ENCODE measurements at places on chromosomes 4 and X.

DNA sequence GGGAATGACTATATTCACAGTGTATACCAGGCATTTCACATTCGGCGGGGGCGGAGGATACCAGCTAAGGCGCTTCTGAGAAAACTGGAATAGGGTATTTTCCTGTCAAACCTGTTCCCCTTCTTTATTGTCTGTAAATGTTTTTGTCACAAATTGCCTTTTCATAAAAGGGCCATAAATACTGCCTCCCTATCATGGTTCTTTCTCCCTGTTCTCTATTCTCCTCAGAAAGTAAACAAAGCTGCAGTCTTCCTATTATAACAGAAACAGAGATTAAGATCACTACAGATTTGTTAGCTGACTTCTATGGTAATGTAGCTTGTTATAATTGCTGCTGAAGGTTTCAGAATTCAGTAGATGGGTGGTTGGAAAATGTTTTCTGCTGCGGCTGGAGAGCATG is 32.2 kb downstream of the MID2 start:
- no peak for DNase-seq

DNA sequence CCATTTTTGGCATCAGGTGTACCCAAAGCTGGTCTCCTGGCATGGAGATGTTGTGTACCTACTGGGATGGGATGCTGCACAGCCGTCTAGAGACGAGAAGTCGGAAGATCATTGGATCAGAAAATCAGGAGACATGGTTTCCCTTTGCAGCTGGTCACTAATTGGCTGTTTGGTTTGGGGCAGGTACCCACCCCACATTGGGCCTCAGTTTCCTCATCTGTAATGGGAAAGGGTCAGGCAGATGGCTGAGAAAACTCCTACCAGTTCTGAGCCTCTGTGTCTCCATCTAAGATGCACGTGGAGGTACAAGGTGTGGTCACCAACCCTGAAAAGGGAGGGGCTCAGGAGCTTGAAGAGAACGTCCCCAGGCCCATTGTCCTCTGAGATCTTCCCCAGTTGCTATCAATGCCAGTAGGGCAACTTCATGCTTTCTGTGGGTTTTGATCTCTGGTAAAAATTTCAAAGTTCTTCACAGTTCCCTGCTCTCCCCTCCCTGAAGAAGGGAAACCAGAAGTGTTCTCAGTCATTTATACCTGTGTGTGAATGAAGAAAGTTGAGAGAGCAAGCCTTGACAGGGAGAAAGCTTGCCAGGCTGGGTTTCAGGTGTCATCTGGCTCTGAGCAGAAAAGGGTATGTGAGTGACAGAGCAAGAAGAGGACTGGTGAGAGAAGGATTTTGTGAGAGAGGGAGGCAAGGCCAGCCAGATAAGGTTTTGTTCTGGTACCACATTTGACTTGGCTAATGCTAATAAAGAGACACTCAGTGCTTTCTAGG is 15.1 kb downstream of the TSC22D3 start:
- DNase-seq, result no peak

- DNase-seq, result no peak
These were observed 17.2 kb downstream of the FAM13A start for GRCh38 chr4:89039730-89040338.

DNA sequence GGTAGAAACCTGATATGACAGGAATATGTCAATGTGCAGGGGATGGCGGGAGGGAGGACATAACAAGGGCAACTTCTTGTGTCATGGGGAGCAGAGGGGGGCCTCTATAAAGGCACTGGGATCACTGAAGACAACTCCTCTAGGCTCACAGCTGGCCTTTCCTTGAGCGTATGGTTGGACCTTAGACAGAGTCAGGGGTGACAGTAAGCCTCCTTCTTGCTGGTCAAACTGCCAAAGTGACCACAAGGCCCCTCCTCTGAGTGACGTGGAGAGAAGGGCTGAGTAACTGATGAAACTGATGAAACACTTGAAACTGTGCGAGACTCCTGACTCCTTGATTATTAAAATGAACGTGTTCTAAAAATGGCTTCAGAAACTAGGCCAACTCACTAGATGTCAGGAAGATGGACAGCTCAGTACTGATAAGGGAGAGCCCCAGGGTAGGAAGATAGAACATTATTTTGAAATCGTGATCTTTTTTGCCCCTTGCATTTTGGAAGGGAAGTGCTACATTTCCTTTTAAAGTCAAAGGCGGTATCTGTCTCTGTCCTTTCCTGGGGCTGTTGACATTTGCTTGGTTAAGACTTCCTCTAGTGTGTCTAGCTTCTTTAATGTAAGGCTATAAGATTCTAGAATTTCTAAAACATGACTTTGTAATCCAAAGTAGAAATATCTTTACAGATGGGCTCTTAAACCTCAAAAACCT is 1.6 kb downstream of the RAB33A start:
- DNase-seq, result peak; percentile 18

DNA sequence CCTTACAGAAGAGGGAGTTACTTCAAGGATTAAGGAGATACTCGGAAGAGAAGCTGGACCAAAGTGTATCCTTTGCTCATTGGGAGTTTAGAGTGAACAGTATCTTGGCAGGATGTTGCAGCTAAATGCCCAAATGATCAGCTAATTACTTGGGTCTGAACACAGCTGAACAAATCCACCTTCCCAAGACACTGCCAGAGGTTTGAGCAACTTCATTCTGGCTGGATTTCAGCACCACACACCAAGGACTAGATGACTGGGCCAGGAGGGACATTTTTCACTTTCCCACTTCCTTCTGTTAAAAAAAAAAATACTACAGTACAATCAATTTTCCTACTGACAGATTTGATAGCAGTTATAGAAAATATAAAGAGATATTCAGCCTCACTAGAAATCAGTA is 324.6 kb downstream of the MID1IP1 start:
- DNase-seq, result no peak

- DNase-seq, result no peak
These were observed 963 bp upstream of the USO1 start for GRCh38 chr4:75723163-75724065.

- DNase-seq, result no peak
These were observed 6.9 kb downstream of the GAK start for GRCh38 chr4:925171-925570.

GRCh38 chr4:85734424-85734831 is 259.5 kb downstream of the ARHGAP24 start:
- no peak for DNase-seq

DNA sequence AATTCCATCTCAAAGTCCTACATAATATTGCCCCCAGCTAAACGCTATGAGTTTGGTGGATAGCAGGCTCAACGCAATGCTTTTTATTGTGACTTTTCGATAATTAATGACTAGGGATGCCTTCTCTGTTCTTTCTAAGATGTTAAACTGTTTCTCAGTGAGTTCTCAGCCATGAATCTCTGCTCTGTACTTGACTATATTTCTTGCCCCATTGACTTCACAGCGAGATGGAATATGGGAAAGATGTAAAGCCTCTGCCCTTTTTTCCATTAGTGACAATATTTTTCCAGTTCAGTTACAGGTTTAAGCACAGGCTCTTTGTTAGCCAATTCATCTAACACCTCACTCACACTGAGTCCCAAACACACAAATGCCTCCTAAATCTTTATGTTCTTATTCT is 1022.0 kb downstream of the ADGRL3 start:
- no peak for DNase-seq

GRCh38 chr4:101172369-101172768 is 175.0 kb downstream of the PPP3CA start:
- no peak for DNase-seq

DNA sequence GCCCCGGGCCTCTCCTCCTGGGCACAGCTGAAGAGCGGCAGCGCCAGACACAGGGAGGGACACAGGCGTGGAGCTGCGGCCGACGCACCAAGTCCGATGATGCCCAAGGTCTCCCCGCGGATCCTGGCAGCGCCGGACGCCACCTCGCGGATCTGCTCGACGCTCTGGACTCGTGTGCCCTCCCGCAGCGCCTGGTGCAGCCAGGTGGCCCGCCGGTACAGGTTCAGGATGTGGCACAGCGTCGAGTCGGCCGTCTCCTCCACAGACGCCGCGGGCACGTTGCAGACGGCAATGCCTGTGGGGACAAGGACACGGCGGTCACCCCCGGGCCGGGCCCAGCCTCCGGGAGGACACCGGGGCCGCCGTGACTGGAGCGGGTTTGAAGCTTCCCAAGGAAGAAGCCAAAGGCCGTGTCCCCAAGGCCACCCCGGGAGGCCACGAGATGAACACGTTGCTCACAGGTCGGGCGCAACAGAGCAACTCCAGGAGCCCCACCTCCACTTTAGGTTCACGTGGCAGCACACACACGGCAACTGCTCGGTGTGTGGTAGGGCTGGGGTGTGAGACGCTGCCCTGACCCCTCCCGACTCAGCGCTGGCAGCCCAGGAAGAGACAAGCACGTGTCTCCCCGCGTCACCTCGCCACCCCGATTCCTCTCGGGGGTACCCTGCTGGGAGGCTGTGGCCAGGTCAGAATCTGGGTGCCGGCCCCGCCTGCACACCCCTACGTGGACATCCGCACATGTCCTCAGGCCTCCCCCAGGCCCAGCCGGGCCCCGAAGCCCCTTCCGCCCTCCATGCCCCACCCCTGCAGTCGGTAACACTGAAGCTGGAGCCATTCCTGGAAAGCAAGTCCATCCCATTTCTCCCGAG is 23.4 kb downstream of the CTBP1 start:
- no peak for DNase-seq

DNA sequence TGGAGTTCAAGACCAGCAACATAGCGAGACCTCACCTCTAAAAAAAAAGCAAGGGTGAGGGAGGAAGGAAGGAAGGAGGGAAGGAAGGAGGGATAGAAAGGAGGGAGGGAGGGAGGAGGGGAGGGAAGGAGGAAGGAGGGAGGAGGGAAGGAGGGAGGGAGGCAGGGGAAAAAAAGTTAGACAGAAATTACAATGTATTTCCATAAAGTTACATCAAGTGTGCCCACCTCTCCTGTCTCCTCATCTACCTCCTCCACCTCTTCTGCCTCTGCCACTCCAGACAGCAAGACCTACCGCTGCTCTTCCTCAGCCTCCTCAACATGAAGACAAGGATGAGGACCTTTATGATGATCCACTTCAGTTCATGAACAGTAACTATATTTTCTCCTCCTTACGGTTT is 8.3 kb downstream of the LIN54 start:
- no peak for DNase-seq

GRCh38 chr4:7815562-7815961 is 124.1 kb downstream of the AFAP1 start:
- no peak for DNase-seq

DNA sequence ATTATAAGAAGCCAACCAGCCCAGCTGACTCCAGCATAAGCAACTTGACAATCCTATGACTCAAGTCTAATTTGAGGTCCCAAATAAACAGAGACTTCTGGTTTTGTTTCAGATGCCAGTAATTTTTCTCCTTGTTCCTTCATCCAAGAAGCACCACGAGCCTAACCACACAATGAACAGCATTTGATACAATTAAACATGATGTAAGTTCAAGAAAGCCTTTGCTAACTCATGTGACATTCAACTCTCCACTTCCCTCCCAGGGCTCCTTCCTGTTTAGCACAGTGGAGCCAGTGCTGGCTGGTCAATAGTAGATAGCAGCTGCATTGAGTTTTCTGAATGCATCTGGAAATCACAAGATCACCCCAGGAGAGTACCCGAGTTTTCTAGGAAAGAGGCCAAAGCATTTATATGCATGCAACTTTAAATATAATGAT is 206.3 kb downstream of the ARHGAP24 start:
- no peak for DNase-seq

- DNase-seq, result no peak
These were observed 129.6 kb upstream of the BMP3 start for GRCh38 chr4:80900908-80901307.

- DNase-seq, result no peak
These were observed 13.9 kb downstream of the FHIP1A start for GRCh38 chr4:151422854-151423253.

GRCh38 chrX:33194289-33194688 is 17.1 kb downstream of the DMD start:
- DNase-seq, result no peak

DNA sequence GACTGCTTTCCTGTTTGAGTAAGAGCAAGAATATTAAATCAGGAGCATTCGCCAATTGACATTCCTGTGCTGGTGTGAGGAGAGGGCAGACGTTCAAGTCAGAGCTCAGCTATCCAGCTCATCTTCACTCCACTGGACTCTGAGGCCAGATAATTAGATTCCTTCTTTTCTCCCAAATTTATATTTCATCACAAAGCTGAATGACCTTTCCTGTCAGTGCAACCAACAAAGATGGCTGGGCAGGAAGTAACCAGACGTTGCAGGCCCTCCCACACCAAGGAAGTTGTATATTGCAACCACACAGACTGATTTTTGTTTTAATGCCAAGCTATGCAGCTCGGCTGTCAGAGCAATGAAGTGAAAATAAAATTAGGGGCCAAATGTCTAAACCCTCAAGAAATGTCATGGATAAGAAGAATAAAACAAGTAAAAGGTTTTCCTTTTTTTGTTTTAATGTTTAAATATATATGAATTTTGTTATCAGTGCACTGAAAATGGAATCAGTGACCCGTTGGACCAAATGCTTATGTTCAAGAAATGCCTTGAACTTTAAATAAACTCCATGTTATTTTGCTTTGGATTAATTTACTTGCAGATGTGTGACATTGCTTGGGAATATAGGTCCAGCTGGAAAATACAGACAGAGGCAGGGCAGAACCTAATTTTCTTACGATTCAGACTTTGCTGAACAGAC is 578.9 kb upstream of the FAT1 start:
- DNase-seq, result no peak

DNA sequence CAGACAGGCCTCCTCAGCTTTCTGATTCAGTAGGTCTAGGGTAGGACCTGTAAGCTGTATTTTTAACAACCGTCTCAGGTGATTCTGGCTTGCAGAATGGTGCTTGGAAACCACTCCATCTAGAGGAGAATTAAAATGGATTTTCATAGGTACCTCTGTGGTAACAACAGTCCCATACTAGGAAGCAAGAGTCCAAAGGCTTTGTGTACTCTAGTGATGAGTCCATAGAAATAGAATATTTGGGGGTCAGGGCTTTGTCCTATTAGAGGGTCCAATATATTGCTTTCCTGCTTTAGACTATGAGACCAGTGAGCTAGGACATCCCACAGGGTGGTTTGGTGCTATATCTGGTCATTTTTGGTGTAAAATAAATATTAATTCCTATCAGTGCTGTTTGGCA is 242.0 kb downstream of the SCFD2 start:
- no peak for DNase-seq

DNA sequence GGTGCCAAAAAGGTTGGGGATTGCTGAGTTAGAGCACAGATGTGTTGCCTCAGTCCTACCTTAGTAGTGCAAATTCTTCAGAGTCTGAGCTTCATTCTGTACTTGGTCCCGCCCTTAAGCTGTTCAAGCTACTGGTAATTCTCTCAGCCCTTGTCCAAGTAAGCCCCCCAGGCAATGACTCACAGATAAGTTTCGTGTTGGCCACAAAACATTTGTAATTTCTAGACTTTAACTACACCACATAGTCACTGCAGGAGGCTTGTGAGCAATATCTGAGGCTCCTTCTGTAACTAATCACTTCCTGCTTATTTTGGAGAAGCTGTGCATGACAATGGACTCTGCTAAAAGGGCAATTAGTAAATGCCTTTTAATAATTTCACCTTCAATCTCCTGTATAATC is 1420.5 kb downstream of the PCDH7 start:
- no peak for DNase-seq
